ENCODE measurements at places on chromosomes 13 and 19.

- DNase-seq: peak; percentile 56
Measured at GRCh38 chr19:10419200-10419645, 1.1 kb upstream of the PDE4A start.

- no peak for DNase-seq
Measured at GRCh38 chr19:14746886-14747285, 31.5 kb downstream of the ADGRE2 start.

GRCh38 chr13:42215578-42216421 is 56.2 kb upstream of the AKAP11 start:
- peak; percentile 36 for DNase-seq

- DNase-seq: no peak
Measured at GRCh38 chr19:374183-374885, 29.7 kb upstream of the MIER2 start.

- DNase-seq: no peak
Measured at GRCh38 chr19:33435706-33436359, 62.3 kb downstream of the CEBPG start.

- no peak for DNase-seq
Measured at GRCh38 chr13:25846222-25846984, 205.4 kb downstream of the SHISA2 start.

DNA sequence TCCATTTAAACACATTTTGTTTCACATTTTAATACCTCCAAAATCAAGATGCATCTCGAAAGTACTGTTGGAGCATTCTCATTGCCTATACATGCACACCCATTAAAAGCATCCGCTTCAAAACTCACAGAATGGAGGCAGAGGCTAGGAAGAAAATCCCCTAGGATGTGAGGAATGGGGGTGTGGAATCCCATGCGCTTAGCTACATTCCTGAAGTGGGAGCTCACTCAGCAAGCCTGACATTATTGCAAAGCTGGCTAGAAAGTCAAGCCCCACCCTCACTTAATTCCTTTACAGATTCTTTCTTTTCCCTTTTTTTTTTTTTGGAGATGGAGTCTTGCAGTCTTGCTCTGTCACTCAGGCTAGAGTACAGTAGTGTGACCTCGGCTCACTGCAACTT is 4.6 kb upstream of the FAM32A start:
- DNase-seq: no peak

DNA sequence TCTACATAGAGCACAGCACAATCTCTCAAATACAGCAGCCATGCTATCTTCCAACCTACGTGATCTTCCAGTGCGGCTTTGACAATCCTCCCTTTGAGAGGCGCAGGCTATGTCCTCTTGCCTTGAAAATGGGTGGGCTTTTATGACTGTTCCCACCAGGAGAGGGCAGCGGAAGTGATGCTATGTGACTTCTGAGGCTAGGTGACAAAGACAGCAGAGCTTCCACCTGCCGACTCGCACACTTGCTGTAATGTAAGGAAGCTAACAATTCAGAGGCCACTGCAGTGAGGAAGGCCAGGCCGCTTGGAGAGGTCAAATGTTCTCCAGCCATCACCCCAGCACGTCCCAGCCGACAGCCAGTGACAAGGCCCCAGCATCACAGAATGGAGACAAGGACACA is 65.8 kb downstream of the MRPL57 start:
- peak; percentile 74 for DNase-seq

- no peak for DNase-seq
Measured at GRCh38 chr13:110799246-110800236, 86.0 kb downstream of the ING1 start.

DNA sequence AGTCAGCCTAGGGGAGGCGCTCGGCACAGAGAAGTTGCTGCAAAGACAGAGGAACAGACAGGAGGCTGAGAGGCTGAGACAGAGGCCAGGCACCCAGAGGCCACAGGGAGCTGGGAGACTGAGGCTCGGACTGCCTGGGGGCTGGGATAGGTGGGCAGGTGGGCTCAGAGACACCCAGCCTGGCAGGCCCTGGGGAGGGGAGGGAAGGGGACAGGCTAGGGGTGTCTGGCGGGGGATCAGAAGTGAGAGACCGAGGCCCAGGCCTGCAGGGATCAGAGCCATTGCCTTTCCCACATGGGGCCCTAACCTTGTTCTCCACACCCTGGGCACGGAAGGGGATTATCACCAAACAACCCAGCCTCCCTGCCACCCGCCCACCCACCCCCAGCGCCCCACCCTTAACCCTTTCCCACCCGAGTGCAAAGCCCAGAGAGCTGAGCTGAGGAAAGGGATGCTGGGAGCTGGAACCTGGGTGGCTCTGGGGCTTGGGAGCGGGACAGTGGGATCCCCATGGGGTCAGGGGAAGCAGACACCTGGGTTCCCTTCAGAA is 1.3 kb downstream of the NTN5 start:
- DNase-seq: no peak

DNA sequence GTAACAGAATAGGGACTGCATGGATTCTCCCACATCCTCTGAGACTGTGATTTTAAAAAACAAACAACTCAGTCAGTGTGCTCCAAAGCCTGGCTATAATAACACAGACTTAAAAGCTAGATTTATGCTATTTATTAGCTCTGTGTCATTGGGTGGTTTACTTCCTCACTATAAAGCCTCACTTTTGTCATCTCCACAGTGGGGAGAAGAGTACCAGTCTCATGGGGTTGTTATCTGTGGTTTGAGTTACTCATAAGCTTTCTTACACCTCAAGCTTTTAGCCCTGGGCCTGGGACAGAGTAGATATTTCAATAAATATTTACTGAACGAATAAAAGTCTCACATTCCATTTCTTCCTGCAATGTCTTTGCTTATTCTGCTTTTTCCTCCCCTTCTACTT is 5.3 kb downstream of the RNASEH2B start:
- no peak for DNase-seq

- DNase-seq: no peak
Measured at GRCh38 chr13:101579281-101579802, 126.9 kb downstream of the ITGBL1 start.

DNA sequence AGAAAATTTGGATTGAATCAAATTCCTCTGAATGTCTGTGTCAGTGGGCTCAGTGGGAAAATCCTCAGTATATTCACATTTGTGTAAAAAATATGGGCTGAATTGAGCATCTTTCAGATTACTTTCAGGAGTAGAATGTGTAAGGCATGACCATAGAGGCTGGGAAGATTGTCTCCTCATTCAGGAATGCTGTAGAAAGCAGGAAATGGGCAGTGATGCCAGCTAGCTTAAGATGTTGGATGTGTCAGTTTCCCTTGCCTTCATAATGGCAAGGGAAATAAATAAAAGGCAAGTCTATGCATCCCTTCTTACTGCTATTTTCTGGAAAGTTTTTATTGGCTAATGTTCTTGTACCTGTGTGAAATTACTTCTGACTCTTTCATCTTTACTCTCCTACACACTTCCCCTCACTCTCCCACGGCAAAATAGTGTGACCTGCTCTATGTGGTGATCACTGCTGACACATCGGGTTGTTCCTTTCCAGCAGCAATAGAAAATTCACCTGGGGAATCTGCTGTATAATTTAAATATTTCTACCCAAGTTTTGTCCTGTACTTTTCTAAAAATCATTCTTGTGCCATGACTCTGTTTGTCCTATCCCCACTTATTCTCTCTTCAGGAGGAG is 103.2 kb downstream of the LMO7 start:
- DNase-seq: no peak

GRCh38 chr19:2969104-2969504 is 8.3 kb upstream of the TLE6 start:
- peak; percentile 39 for DNase-seq

DNA sequence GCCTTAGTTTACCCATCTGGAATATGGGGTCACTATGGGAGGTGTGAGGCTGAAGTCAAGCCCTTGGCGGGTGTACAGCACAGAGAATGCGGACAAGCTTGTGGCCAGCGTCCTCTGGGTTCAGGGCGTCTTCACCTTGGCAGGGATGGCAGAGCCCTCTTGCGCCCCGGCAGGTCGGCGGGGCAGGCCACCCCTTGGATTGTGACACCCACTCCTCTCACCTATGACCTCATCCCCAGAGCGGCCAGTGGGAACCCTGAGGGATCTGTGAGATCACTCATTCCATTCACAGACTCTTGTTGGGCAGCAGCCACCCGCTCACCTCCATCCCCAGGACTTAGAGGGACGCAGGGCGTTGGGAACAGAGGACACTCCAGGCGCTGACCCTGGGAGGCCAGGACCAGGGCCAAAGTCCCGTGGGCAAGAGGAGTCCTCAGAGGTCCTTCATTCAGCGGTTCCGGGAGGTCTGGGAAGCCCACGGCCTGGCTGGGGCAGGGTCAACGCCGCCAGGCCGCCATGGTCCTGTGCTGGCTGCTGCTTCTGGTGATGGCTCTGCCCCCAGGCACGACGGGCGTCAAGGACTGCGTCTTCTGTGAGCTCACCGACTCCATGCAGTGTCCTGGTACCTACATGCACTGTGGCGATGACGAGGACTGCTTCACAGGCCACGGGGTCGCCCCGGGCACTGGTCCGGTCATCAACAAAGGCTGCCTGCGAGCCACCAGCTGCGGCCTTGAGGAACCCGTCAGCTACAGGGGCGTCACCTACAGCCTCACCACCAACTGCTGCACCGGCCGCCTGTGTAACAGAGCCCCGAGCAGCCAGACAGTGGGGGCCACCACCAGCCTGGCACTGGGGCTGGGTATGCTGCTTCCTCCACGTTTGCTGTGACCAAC is at the start of gene SPACA4:
SPACA4 (plus strand) TSS at position 280 of the 896 bp plus-strand sequence; CDS start at position 517, 237 bp downstream.
- no peak for DNase-seq

- DNase-seq: no peak
Measured at GRCh38 chr13:44088411-44088810, 208.7 kb downstream of the LACC1 start.

GRCh38 chr13:33543089-33543459 is 257.5 kb upstream of the STARD13 start:
- no peak for DNase-seq

DNA sequence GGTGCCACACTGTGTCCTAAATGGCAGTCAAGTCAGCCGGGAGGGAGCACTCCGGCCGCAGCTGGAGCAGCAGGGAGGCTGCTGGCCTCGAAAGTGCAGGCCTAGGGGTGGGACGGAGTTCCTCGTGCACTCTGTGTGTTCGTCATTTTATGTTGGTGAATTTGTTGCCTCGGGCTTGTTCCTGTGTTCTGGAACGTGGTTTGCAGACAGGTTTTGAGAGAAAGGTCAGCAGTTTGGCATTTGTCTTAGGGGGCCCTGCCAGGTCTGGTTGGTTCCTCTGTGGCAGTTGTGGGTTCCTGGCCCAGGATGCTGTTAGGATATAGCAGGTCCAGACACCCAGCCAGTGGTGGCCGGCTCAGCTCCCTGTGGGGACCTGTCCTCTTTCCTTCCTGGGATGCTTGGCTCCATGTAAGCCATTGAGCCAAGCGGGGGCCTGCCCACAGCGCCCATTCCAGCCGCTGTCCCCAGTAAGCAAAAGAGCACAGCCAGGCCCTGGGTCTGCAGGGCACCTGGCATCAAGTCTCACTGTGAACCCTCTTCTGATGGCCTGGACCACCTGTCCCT is 30.0 kb downstream of the MPHOSPH8 start:
- DNase-seq: no peak

GRCh38 chr13:29255567-29255966 is 339.9 kb downstream of the SLC7A1 start:
- DNase-seq: no peak

- DNase-seq: no peak
Measured at GRCh38 chr19:52451241-52451640, 2.1 kb upstream of the ZNF578 start.

DNA sequence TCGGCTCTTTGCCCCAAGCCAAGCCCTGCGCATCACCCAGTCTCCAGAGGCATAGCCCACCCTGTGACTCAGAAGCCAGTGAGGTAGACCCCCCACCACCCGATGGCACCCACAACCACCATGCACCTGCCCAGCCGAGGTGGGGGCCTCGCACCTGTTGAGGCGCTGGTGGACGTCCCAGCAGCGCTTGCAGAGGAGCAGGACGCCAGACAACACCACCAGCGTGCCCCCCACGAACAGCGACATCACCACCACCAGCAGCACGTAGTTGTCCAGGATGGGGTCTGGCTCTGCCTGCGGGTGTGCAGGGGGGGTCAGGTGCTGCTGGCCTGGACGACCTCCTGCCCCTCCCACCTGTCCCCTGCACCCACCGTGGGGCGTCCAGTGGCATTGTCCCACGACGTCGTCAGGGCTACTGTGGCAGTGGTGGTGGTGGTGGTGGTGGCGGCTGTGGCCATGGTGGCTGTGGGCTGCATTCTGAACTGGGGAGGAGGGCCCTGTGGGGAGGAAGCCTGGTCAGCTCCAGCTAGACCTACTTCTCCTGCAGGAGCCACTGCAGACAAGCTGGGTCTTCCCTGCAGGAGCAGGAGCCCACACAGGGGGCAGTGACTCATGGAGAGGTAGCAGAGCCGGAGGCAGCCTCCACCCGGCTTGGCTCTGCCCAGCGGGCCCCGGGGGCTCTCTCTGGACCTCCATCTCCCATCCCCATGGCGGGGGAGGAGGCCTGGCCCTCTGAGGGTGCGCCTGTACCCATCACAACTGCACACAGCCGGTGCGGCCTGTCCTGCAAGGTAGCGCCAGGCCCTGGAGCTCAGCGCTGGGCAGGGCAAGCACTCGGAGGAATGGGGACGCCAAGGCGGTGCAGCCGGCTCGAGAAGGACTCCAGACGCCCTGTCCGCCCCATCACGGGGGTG is 1.9 kb downstream of the CBARP start:
- DNase-seq: no peak

GRCh38 chr13:23751195-23751594 is 138.0 kb downstream of the MIPEP start:
- no peak for DNase-seq

DNA sequence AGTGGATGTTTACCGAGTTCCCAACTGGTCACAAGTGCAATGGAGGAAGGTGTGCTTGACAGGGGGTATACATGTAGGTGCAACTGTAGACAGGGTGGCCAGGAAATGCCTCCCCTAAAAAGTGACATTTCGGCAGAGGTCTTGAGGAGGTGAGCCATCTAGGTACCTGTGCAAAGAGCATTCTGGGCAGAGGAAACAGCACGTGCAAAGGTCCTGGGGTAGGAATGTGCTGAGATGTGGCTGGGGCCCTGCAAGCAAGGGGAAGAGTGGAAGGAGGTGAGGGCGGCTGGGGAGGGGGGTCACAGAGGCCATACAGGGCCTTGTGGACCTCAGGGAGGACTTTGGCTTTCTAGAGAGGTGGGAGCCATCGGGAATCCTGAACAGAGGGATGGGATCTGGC is 8.1 kb downstream of the ADGRL1 start:
- DNase-seq: no peak

DNA sequence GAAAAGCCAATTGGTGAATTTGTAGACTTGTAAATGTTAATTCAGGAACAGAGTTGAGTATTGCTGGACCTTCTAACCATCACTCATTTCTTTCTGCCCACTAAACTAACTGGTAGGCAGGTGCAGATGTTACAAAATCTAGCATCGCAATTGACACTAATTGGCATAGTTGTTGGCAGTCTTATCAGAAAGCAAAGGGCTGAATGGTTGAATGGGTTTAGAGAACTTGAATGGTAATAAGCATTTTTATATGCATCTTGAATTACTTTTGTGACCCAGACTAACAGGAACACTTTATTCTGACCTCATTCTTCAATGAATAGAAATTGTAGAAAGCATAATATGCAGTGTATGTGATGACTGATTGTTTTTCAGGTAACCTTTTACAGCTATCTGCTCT is 189.1 kb downstream of the GGACT start:
- no peak for DNase-seq

- no peak for DNase-seq
Measured at GRCh38 chr13:43815204-43815603, 28.4 kb upstream of the ENOX1 start.
